ENCODE measurements at places on chromosomes 12 and 14.
A peak's percentile ranks its signal among the peaks of the same experiment; 100 is the strongest.

GRCh38 chr12:98291828-98292227, 223.6 kb upstream of the TMPO start:
- DNase-seq = no peak

GRCh38 chr12:25377469-25378177, 126.9 kb upstream of the KRAS start:
- DNase-seq = peak; percentile 16

DNA sequence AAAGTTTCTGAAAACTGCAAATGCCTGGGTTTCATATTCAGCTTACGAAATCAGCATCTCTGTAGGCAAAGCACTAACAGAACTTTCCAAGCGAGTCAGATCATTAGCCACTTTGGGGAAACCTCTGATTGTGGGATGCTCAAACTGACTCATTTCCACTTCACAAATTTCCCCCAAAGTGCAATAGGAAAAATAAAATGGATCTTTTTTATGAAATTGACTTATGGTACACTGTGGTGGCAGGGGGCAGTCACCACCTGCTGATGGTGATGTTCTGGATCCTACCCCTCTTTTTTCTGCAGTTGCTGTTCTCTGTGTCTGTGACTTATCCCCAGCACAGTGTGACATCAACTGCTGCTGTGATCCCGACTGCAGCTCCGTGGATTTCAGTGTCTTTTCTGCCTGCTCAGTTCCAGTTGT, 5.6 kb downstream of the TCTN1 start:
- DNase-seq = no peak

DNA sequence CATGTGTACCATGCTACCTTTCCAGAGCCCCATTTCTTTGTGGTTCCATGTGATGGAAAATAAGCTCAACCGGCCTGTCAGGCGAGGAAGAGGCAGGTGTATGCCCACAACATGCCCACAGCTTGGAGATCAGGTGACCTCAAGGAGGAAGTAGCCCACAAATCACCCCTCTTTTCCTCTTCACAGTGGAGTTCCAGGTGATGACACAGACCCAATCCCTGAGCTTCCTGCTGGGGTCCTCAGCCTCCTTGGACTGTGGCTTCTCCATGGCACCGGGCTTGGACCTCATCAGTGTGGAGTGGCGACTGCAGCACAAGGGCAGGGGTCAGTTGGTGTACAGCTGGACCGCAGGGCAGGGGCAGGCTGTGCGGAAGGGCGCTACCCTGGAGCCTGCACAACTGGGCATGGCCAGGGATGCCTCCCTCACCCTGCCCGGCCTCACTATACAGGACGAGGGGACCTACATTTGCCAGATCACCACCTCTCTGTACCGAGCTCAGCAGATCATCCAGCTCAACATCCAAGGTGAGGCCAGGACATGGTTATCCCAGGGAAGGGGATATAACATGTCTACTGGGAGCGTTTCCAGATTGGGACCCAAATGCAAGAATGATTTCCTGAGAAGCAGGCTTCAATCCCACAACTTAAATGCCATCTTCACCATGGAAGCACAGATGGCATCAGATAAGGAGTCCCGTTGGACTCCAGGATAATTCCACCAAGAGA, 5.5 kb downstream of the TAPBPL start:
- DNase-seq = no peak
